ENCODE measurements at places on chromosomes 1 and 21. TPM values are rescaled to one million over a fixed set of nuclear protein-coding genes. Genes with fewer than 3 reads are reported as not detected.

DNA sequence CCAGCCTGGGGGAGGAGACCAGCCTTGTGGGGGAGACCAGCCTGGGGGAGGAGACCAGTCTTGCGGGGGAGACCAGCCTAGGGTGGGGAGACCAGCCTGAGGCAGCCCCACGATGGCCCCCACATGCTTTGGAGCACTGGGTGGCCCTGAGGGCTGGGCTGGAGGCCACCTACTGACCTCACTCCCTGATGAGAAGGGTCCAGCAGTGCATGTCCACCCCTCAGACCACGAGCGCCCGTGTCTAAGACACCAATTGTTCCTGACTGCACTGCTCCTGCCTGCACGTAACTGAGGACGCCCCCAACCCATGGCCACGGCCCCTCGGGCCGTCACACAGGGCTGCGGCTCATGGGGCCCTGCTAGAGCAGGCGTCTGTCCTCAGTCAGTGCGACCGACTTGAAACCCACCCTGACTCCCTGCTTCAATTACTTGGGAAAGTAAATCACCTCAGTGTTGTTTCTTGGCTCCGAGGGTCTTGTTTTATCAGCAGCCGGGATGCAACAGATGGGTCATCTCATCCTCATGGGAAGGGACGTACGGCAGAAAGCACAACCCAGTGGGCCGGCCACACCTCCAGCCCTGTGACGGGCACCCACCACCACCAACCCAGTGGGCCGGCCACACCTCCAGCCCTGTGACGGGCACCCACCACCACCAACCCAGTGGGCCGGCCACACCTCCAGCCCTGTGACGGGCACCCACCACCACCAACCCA is at the start of gene SPATC1L:
Gene SPATC1L (minus strand): TSS at position 550 of the 715 bp plus-strand sequence. CDS start 1,643 bp downstream, outside the sequence.
- no peaks in the 10 kb centered on the region for H3K36me3 ChIP-seq
- DNase-seq = peak; percentile 63
- H3K4me1 ChIP-seq = peaks cover 17% of the 10 kb centered on the region
- peak within 1 kb of the TSS; percentile 59 for H3K4me3 ChIP-seq
- H3K27me3 ChIP-seq = no peaks in the 10 kb centered on the region

DNA sequence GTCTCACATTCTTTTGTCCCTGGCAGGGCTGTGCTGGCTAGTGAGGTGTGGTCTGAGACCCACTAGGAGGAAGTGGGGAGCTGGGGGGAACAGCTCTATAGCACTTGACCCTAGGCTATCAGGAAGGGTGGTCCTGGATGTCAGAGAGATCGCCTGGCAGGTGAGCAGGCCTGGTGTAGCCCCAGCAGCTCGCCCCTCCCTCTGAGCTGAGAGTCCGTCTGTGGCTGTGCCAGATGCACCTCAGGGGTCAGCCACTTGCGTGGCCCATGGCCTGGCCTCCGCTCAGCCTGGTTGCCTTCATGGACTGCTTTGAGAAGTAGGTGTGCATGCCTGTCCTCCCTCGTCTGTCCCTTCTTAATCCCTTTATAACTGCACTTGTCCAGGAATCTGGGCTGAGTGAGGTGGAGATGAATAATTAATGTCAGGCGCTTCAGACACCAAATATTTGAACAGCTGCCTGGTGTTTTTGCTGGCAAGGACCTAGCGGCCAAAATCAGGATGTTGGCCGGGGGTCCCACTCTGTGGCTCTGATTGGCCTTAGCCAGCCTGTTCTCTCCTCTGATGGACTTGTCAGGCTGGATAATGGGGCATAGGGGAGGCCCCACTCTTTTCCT is 30.5 kb downstream of the TMEM53 start:
- peaks cover 91% of the 10 kb centered on the region for H3K36me3 ChIP-seq
- H3K27ac ChIP-seq = no peak overlapping the region
- H3K27me3 ChIP-seq = no peaks in the 10 kb centered on the region
- DNase-seq = no peak
- no peaks in the 10 kb centered on the region for H3K4me1 ChIP-seq
- H3K4me3 ChIP-seq = no peak overlapping the region

GRCh38 chr1:31013187-31013864 is 52.2 kb downstream of the PUM1 start:
- no peaks in the 10 kb centered on the region for H3K27me3 ChIP-seq
- H3K4me3 ChIP-seq = no peak overlapping the region
- no peak overlapping the region for H3K27ac ChIP-seq
- peaks cover 19% of the 10 kb centered on the region for H3K36me3 ChIP-seq
- no peak for DNase-seq

FNBP1L gene
- 14.1 TPM for total RNA-seq

- no peaks in the 10 kb centered on the region for H3K4me1 ChIP-seq
- H3K36me3 ChIP-seq = no peaks in the 10 kb centered on the region
- H3K27ac ChIP-seq = no peak overlapping the region
Measured at GRCh38 chr1:27520651-27521050, 30.7 kb upstream of the WASF2 start.

EDARADD gene
- not detected for total RNA-seq

GRCh38 chr1:218783131-218783530 is 390.5 kb upstream of the LYPLAL1 start:
- no peaks in the 10 kb centered on the region for H3K27me3 ChIP-seq
- no peaks in the 10 kb centered on the region for H3K36me3 ChIP-seq
- no peak overlapping the region for H3K4me3 ChIP-seq
- H3K27ac ChIP-seq = no peak overlapping the region
- no peak for DNase-seq
- no peaks in the 10 kb centered on the region for H3K4me1 ChIP-seq

DNA sequence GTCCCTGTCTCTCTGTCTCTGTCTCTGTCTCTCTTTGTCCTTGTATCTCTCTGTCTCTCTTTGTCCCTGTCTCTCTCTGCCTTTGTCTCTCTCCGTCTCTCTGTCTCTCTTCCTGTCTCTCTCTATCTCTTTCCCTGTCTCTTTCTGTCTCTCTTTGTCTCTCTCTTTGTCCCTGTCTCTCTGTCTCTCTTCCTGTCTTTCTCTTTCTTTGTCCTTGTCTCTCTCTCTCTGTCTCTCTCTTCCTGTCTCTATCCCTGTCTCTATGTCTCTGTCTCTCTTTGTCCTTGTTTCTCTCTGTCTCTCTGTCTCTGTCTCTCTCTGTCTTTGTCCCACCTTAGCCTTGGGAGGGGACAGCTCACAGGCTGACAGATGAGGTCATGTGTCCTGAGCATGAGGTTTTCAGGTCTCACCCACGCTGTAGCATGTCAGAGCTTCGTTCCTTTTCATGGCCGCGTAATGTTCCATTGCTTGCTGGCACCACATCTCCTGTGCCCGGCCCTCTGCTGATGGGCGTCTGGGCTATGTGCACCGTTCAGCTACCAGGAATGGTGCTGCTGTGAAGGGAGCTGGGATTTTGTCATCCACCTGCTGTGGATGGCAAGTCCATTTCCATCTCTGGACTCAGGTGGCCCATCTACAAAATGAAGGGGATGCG is 27.6 kb downstream of the TP73 start:
- H3K36me3 ChIP-seq = no peaks in the 10 kb centered on the region
- H3K27me3 ChIP-seq = no peaks in the 10 kb centered on the region
- H3K4me3 ChIP-seq = no peak overlapping the region
- no peak for DNase-seq
- no peak overlapping the region for H3K27ac ChIP-seq

PLA2G5 gene
- not detected for total RNA-seq

HOOK1 gene
- total RNA-seq = not detected

- H3K4me1 ChIP-seq = peaks cover 4% of the 10 kb centered on the region
- no peak for DNase-seq
- no peaks in the 10 kb centered on the region for H3K36me3 ChIP-seq
- H3K4me3 ChIP-seq = no peak overlapping the region
- peaks cover 3% of the 10 kb centered on the region for H3K27me3 ChIP-seq
- no peak overlapping the region for H3K27ac ChIP-seq
Measured at GRCh38 chr21:42467140-42467983, 28.7 kb downstream of the RSPH1 start.

GRCh38 chr1:173098117-173098516 is 47.4 kb upstream of the TNFSF18 start:
- peaks cover 15% of the 10 kb centered on the region for H3K4me1 ChIP-seq
- no peak for DNase-seq
- H3K27me3 ChIP-seq = no peaks in the 10 kb centered on the region
- H3K27ac ChIP-seq = no peak overlapping the region
- H3K36me3 ChIP-seq = no peaks in the 10 kb centered on the region
- H3K4me3 ChIP-seq = no peak overlapping the region

OR2L2 gene
- not detected for total RNA-seq

KCNJ9 gene
- total RNA-seq = not detected

GFI1 gene
- total RNA-seq = 0.16 TPM

AGO3 gene
- 15.6 TPM for total RNA-seq

GRCh38 chr21:34900376-34900775 is 148.7 kb downstream of the RUNX1 start:
- H3K27me3 ChIP-seq = no peaks in the 10 kb centered on the region
- H3K27ac ChIP-seq = no peak overlapping the region
- H3K4me1 ChIP-seq = peaks cover 20% of the 10 kb centered on the region
- H3K4me3 ChIP-seq = no peak overlapping the region
- no peak for DNase-seq
- H3K36me3 ChIP-seq = 0 out of 2 replicates have a peak, but pooled peaks cover 3% of the 10 kb centered on the region

GRCh38 chr21:46150073-46150472 is 5.3 kb downstream of the FTCD start:
- no peak for DNase-seq
- no peaks in the 10 kb centered on the region for H3K36me3 ChIP-seq
- no peaks in the 10 kb centered on the region for H3K27me3 ChIP-seq
- peaks cover 7% of the 10 kb centered on the region for H3K4me1 ChIP-seq
- no peak overlapping the region for H3K27ac ChIP-seq

GRCh38 chr1:204296431-204296988 is 63.2 kb downstream of the PLEKHA6 start:
- no peaks in the 10 kb centered on the region for H3K36me3 ChIP-seq
- H3K27ac ChIP-seq = no peak overlapping the region
- no peak overlapping the region for H3K4me3 ChIP-seq
- H3K27me3 ChIP-seq = no peaks in the 10 kb centered on the region
- H3K4me1 ChIP-seq = peaks cover 48% of the 10 kb centered on the region

PCSK9 gene
- 0.03 TPM for total RNA-seq

DNA sequence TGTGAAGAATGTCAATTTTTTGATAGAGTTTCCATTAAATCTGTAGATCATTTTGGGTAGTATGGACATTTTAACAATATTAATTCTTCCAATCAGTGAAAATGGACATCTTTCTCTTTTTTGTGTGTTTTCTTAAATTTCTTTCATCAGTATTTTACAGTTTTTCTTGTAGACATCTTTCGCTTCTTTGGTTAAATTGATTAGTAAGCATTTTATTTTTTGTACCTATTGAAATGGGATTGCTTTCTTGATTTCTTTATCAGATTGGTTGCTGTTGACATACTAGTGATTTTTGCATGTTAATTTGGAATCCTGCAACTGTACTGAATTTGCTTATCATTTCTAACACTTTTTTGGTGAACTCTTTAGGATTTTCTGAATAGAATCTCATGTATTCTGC is 683.2 kb upstream of the NCAM2 start:
- no peak for DNase-seq
- no peaks in the 10 kb centered on the region for H3K27me3 ChIP-seq
- H3K4me3 ChIP-seq = no peak overlapping the region
- no peak overlapping the region for H3K27ac ChIP-seq
- H3K4me1 ChIP-seq = no peaks in the 10 kb centered on the region

DNA sequence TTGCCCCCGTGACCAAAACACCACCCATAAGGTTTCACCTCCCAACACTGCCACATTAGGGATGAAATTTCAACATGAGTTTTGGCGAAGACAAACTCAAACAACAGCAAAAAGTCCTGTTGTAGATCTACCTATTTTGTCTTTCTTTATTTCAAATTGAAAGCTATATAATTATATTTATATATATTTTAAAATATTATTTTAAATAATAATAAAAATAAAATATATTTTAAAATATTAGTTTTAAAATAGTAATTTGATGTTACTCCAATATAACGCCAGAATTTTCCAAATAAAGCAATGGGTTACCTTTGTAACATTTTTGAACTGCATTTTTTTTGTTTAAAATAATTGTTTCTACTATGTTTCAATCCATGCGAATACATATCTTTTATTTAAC is 263.5 kb upstream of the USP25 start:
- H3K4me1 ChIP-seq = no peaks in the 10 kb centered on the region
- H3K27ac ChIP-seq = no peak overlapping the region
- H3K27me3 ChIP-seq = no peaks in the 10 kb centered on the region
- no peak overlapping the region for H3K4me3 ChIP-seq

- peaks cover 91% of the 10 kb centered on the region for H3K36me3 ChIP-seq
- no peaks in the 10 kb centered on the region for H3K4me1 ChIP-seq
- H3K27ac ChIP-seq = no peak overlapping the region
- H3K27me3 ChIP-seq = no peaks in the 10 kb centered on the region
- no peak overlapping the region for H3K4me3 ChIP-seq
- no peak for DNase-seq
Measured at GRCh38 chr1:160325252-160325651, 17.8 kb downstream of the COPA start.

GPN2 gene
- 8.5 TPM for total RNA-seq

ADAMTS1 gene
- total RNA-seq = 69.7 TPM

- no peaks in the 10 kb centered on the region for H3K27me3 ChIP-seq
- DNase-seq = no peak
- peaks cover 7% of the 10 kb centered on the region for H3K36me3 ChIP-seq
- H3K4me3 ChIP-seq = no peak overlapping the region
- no peak overlapping the region for H3K27ac ChIP-seq
- H3K4me1 ChIP-seq = no peaks in the 10 kb centered on the region
Measured at GRCh38 chr1:86370601-86371022, 25.5 kb downstream of the ODF2L start.

DNA sequence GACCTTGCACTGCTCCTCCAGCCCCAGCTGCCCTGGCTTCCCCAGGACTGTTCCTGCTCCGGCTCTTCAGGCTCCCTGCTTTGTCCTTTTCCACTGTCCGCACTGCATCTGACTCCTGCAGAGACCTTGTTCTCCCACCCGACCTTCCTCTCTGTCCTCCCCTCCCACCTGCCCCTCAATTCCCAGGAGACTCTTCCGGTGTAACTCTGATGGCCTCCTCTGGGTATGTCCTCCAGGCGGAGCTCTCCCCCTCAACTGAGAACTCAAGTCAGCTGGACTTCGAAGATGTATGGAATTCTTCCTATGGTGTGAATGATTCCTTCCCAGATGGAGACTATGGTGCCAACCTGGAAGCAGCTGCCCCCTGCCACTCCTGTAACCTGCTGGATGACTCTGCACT is 550 bp downstream of the ACKR1 start:
- no peak for DNase-seq
- no peaks in the 10 kb centered on the region for H3K27me3 ChIP-seq
- H3K36me3 ChIP-seq = no peaks in the 10 kb centered on the region

- H3K4me3 ChIP-seq = no peak overlapping the region
- H3K27me3 ChIP-seq = no peaks in the 10 kb centered on the region
- no peaks in the 10 kb centered on the region for H3K4me1 ChIP-seq
- H3K36me3 ChIP-seq = no peaks in the 10 kb centered on the region
- no peak overlapping the region for H3K27ac ChIP-seq
Measured at GRCh38 chr21:15650735-15651134, 79.0 kb upstream of the USP25 start.

DNA sequence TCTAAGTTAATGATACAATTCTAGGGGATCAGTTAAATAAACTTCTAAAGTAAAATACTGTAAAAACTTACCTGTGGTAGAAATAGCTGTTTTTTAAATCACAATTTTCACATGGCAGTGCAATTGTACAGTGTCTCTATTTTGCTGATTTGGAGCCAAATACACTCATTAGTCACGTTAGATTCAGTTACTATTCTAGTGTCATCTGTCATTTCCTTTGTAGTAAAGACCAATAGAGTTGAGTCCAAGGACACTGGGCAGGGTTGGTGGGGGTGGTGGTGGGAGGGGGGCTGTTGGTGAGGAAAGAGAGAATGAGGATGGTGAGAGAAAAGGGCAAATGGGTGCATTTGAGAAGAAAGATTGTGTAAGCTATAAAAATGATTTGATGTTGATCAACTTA is 33.6 kb downstream of the CD55 start:
- no peak for DNase-seq
- no peak overlapping the region for H3K27ac ChIP-seq
- H3K4me3 ChIP-seq = no peak overlapping the region
- no peaks in the 10 kb centered on the region for H3K4me1 ChIP-seq
- H3K27me3 ChIP-seq = no peaks in the 10 kb centered on the region

GRCh38 chr1:3071565-3072390 is 2.8 kb downstream of the PRDM16 start:
- H3K36me3 ChIP-seq = no peaks in the 10 kb centered on the region
